Activated naive CD4-positive, alpha-beta T cell (primary cell): ENCODE measurements at places on chromosomes 16 and 17.

DNA sequence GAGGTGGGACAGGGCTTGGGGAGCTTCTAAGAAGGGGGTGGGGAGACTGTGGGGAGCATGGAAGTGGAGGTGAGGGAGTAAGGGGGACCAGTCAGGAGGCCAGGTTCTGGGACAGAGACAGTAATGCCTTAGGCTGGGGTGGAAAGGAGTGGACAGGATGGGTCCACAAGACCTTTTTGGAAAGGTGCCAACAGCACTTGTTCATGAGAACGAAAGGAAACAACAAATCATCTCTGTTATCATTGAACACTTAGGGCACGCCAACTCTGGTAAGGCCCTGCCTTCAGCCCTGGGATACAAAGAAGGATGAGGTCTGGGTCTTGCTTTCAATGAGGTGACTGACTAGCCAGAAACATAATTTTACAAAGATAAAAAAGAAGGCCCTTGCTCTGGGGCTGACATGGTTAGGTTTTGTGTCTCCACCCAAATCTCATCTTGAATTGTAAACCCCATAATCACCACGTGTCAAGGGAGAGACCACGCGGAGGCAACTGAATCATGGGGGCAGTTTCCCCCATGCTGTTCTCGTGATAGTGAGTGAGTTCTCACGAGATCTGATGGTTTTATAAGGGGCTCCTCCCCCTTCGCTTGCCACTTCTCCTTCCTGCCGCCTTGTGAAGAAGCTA is 113.8 kb downstream of the SLC39A11 start:
- no peak for DNase-seq

DNA sequence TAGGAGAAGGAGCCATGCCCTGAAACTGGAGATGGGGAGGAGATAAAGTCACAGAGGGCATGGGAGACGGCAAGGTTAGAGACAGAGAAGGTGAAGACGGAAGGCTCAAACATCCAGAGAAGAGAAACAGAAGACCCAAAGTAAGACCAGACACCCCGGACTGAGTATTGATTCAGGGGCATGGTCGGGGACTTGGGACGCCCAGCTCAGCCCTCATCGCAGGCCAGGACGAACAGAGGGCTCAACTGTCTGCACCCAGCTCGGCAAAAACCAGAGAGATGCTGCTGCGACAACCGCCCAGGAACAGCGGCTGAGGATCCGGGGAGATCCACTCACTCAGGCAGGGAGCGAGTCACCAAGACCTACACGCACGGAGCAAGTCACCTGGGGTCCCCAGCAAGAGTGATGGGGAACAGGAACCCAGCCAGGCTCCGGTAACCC is 999 bp downstream of the XYLT1 start:
- DNase-seq: no peak

DNA sequence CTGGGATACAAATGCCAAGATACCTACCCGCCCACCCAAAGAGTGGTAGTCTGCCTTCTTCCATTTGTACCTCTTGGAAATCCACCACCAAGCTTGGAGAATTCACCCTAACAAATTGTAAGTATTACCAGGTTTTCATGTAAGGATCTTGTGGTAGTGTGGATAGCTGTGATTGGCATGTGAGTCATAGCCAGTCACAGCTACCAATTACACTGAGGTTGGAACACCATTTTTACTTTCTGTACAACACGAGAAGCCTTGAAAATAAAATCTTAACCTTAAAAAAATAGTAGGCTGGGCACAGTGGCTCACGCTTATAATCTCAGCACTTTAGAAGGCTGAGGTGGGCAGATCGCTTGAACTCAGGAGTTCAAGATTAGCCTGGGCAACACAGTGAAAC is 18.5 kb upstream of the SLC35G3 start:
- DNase-seq: no peak

GRCh38 chr17:38751144-38751807 is 1.3 kb upstream of the PSMB3 start:
- DNase-seq: no peak

DNA sequence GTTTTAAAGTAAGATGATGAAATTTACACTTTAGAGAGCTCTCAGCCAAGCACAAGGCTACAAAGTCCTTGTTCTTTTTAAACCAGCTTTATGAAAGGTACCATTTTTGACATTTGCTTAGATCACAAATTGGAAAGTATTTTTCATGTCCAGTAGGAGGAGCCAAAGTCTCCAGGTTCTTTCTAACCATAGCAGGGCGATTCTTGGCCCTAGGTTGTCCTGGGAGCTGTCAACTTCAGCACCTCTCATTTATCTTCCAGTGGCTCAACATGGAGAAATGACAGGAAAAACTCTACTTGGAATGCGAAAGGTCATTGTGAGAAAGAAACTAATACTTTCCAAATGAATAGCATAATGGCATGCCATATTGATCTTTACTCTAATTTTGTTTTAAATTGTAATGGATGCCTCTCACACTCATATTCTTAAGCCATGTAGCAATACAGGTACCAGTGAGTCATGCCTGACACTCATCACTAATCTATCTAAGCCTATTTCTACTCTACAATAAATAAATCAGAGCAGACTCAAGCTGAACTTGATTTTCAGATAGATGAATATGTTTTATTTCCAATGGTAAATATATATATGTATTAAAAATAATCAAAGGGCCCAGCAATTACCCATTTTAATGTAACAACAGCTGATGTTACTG is 919.1 kb upstream of the EEF2KMT start:
- DNase-seq: no peak

- no peak for DNase-seq
These were observed 3.1 kb upstream of the TPPP3 start for GRCh38 chr16:67396159-67397035.

DNA sequence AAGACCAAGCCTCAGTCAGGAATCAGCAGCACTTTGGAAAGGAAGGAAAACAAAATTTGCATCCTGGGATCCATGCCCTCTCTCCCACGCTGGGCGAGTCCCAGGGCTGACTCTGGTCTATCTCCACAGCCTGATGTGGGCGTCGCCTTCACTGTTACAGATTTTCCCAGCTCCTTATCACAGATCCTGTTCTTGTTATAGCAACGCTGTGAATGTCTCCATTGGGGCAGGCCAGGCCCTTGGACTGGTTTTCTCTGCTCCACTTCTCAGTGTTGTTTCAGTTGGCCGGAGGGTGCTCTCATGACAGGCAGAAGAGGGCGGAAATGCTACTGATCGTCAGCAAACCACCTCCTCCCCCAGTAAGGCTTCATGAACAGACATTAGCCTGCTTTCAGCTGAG is 127.9 kb upstream of the CDH11 start:
- no peak for DNase-seq

GRCh38 chr16:18979936-18980335 is 3.8 kb upstream of the TMC7 start:
- DNase-seq: no peak

- DNase-seq: no peak
These were observed 94.3 kb downstream of the SSH2 start for GRCh38 chr17:29835435-29836351.

DNA sequence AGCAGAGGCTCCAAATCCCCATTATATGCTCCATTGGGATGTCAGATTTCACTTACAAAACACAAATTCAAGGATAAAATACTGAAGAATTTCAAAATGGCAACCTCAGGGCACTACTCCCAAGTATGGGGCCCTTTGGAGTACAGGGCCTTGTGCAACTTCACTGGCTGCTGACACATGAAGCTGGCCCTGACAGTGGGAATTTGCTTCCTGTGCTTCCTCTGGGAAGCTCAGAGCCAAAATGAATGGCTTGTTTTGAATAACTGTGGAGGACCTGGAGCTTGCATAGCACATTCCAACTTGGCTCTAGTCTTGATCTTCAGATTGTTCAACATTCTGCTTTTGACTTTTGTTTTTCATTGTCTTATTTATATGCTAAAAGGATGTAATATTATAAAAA is 52.3 kb upstream of the HNF1B start:
- no peak for DNase-seq

DNA sequence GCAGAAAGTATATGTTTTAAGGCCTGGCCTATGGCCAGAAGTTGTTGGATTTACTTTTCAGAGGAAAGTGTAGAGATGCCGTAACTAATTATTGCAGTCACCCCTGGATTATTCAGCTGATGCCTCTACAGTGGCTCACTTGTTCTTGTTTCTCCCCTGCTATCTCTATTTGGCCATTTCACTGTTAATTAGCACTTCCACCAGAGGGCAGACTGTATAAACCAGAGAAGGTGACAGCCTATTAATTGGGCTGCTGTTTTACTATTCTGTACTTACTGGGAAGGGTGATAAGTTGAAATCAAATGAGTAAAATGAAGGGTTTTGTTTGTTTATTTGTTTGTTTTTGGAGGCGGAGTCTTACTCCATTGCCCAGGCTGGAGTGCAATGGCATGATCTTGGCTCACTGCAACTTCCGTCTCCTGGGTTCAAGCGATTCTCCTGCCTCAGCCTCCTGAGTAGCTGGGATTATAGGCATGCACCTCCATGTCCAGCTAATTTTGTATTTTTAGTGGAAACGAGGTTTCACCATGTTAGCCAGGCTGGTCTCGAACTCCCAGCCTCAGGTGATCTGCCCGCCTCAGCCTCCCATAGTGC is 66.0 kb downstream of the CDK12 start:
- no peak for DNase-seq

DNA sequence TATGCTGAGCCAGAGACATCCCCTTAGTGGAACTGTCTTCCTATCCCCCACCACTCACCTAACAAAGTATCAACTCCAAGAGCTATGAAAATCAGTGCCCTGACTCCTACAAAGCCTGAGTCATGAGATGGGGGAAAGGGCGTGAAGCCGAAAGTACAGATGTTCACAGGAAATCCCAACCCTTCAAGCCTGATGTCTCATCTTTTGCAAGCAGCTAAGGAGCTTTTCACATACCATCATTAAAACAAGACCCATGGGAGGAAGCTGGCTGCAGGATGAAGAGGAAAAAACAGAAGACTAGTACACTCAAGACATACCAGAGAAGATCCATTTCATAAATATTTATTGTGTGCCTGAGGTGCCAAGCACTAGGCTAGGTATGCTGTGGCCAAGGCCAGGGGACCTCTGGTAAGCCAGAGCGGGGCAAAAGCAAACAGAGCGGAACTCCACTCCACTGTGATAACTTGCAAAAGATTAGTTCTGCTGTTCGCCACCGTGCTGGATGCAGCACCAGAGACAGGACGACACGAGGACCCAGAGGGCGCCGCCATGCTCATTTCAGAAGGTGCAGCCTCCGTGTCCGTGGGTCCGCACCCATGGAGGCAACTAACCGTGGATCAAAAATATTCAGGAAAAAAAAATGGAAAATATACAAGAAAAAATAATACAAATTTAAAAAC is 4.5 kb upstream of the MNT start:
- no peak for DNase-seq

- DNase-seq: no peak
These were observed 118.6 kb upstream of the TNRC6C start for GRCh38 chr17:77839698-77840512.

- DNase-seq: no peak
These were observed 114.6 kb upstream of the MED13 start for GRCh38 chr17:62179525-62180161.

GRCh38 chr17:50533720-50534148 is 1.2 kb downstream of the EPN3 start:
- no peak for DNase-seq

- no peak for DNase-seq
These were observed 1.3 kb downstream of the GJD3 start for GRCh38 chr17:40363111-40363827.

DNA sequence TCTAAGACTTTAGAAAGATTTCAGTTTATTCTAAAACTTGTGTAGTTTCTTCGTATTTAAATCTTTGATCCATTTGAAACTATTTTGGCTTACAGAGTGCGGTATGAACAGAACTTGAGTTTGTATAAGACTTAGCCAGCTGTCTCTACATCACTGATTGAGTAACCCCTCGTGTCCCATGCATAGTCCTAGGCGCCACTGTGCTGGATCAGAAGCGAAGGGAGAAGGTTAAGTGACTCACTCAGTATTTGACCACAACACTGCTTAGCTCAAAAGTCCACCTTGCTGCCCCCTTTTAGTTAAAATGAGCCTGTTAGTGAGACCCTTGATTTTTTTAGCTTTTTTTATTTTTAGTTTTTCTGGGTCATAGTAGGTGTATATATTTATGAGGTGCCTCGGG is 28.4 kb downstream of the CD300LB start:
- no peak for DNase-seq

DNA sequence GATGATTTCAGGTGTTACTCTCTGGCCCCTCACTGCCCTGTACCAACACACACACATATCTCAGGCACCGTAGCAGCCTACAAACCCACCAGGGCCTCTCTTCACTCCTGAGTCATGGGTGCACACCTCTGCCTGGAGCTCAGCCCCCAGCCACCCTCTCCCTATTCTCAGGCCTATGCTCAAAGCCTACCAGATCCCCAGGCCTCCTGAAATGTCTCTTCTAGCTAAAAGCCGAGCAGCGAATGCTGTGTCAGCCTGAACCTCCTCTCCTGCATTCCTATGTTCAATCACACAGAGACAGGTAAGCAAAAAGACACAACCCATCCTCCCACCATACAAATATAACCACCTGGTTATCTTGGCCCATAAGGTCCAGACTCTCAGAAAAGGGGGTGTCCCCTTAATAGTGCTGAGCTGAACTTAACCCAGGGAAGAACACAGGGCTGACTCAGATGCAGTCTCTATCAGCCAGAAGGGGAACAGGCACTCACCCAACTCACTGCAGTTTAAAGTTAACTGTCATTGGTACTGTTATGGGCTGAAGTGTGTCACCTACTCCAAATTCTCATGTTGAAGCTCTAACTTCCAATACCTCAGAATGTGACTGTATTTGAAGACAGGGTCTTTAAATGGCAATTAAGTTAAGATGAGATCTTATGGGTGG is 62.0 kb upstream of the TEKT3 start:
- no peak for DNase-seq

- DNase-seq: no peak
These were observed 14.7 kb upstream of the PABPN1L start for GRCh38 chr16:88881007-88881615.

DNA sequence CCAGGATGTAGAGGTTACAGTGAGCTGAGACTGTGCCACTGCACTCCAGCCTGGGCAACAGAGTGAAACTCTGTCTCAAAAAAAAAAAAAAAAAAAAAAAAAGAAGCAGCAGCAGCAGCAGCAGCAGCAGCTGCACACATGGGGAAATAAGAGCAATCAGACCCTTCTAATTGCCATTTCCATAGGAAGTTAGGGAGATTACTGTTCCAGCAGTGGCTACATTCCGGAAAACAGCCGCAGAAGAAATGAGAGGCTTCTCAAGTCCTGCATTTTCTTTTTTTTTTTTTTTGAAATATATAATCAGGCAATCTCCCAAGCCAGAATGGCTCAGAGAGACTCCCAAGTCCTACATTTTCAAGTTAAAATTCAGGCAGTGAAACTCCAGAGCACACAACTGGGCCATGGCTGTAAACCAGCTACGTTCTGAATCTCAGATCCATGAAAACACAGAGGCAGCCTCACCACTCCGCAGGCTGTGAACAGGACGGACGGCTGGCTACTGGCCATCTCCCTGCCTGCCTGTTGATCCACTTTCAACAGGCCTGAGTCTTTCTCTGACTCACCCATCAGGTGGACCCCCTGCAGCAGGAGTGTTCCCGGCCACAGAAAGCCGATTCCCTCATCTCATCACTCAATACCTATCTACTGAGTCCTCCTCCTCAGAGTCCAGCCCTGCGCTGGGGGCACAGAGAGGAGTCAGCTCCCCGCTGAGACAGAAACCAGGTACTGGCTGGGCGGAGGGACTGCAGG is 15.0 kb downstream of the TRPV1 start:
- DNase-seq: no peak
